ENCODE measurements at places on chromosomes 4 and X.
A peak's percentile ranks its signal among the peaks of the same experiment; 100 is the strongest.

DNA sequence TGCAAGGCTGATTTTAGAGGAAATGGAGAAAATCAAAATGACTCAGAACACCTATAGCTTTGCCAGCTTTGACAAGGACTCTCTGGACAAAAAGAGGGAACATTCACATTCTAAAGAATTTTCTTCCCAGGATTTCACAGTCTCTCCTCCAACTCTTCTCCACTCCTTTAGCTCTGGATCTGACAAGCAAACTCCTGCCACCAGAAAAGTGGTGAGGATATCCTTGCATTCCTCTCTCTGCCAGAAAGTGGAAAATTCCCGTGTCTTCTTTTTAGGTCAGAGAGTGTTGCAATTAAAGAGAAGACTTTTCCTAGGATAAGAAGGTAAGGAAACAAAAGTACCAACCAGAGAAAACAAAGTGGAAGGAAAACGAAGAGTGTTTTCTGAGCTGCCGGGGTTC lies 16.1 kb upstream of the PDGFRA start:
- no peak for DNase-seq

- no peak for DNase-seq
Measured at GRCh38 chr4:126705266-126705665, 927.5 kb upstream of the INTU start.

- DNase-seq: no peak
Measured at GRCh38 chrX:72367516-72367915, 61.8 kb upstream of the CITED1 start.

GRCh38 chr4:42914937-42915336 lies 22.4 kb downstream of the GRXCR1 start:
- DNase-seq: no peak

DNA sequence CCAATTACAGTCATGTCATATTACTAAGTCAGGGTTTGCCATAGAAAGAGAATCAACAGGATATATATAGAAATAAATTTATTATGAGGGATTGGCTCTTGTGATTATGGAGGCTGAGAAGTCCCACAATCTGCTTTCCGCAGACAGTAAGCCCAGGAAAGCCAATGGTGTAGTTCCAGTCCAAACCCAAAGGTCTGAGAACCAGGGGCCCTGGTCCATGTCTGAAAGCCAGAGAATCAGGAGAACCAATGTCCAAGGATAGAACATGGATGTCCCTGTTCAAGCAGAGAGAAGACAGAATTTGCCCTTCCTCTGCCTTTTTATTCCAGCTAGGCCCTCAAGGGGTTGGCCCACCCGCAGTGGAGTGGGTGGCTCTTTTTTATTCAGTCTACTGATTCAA lies 25.6 kb downstream of the FABP2 start:
- no peak for DNase-seq

GRCh38 chrX:96407501-96407900 lies 277.1 kb upstream of the DIAPH2 start:
- no peak for DNase-seq

DNA sequence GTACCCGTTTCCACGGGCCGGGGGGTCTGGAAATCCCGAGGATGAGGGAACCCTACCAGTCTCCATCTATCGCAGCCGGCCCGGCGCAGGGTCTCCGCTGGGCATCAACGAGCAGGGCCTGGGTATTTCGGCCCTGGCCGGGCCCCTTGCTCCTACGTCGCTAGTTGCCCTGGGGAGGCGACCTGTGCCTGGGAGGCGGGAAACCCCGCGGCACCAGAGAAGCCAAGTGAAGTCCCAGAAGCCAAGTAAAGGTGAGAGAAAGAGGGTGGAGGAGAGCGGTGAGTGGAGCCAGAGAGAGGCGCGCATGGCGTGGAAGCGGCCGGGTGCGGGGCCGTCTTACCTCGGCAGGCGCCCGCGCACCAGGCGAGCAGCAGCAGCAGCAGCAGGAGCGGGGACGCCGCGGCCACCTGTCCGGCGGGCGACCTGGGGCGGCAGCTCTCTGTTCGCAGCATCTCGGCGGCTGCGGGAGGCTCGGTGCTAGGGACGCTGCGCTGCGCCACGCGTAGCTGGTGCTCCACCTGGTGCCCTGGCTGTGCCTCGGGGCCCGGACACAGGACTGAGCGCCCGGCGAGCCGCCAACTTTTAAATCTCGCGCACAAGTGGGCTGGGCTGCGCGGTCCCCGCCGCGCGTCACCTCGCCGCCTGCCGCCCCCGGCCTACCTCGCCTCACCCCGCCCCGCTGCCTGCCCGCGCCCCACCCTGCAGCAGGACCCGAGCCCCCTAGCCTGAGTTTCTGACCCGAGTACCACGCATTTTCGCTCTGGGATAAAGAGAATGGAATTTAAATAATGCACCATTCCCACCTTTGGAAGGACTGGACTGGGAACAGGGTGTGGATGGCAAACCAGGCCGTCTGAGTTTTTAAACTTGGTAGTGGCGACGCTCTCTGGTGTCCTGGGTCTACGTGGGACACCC lies at the start of gene NMU:
TSS of gene NMU (minus strand) at position 558 of the 915 bp plus-strand sequence. CDS start at position 452, 106 bp downstream.
- peak; percentile 27 for DNase-seq

DNA sequence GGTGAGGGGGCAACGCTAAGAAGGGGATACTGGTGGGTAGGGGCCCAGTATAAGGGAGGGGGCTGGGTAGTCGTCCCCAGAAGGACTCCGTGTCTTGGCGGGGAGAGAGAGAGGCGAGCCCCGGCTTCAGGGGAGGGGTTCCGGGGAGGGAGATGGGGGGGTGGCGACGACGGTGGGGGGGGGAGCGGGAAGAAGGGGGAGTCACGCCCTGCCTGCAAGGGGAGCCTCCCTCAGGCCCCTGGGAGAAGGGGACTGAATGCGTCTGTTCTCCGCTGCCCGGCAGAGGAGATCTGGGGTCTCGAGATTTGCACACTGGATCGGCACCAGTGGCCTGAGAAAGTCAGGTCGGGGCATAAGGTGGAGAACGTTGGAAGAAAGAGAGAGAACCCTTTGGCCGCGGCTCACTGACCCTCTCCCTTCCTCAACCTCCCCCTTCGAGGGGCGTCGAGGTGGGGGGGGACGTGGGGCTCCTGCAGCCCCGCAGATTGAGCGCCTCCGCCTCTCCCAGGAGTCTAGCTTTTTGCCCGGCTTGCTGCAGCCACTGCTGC lies 609 bp upstream of the BCORL1 start:
- DNase-seq: peak; percentile 28

DNA sequence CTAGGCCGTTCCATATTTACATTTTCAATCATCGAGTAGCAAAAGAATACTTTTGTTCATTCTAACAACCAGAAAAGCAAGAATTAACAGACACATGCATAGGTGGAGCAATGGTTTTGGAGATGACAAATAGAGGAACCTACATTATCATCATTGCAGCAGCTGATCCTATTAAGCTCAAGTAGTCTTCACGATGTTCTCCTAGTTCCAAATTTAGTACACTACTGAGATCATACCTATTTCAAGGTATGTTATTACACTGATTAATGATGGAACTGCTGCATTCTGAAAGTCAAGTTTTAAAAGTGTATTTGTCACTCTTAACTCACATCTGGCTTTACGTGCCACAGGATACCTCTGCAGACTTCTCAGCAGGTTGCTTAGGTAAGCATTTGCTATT lies 87.4 kb downstream of the ADGRA3 start:
- no peak for DNase-seq

GRCh38 chr4:149248191-149248764 lies 567.4 kb downstream of the IQCM start:
- no peak for DNase-seq

- DNase-seq: no peak
Measured at GRCh38 chrX:13153796-13154195, 109.4 kb upstream of the FAM9C start.

DNA sequence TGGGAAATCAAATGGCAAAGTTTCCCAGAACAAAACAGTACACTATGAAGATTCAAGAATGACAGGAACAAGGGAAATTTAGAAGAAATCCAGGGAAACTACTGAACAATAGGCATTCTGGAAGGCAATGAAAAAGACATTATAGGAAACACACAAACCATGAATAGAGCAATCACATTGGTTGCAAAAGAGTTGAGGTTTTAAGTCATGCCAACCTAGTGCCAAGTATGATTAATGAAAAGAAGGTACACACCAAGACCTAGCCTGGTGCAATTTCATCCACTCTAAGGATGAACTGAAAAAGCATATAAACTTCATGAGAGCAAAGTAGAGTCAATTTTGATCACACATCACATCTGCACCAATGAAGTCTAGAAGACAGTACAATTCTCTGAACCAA lies 326.9 kb downstream of the PDHA2 start:
- no peak for DNase-seq

GRCh38 chr4:148680884-148681283 lies 238.7 kb upstream of the NR3C2 start:
- no peak for DNase-seq

DNA sequence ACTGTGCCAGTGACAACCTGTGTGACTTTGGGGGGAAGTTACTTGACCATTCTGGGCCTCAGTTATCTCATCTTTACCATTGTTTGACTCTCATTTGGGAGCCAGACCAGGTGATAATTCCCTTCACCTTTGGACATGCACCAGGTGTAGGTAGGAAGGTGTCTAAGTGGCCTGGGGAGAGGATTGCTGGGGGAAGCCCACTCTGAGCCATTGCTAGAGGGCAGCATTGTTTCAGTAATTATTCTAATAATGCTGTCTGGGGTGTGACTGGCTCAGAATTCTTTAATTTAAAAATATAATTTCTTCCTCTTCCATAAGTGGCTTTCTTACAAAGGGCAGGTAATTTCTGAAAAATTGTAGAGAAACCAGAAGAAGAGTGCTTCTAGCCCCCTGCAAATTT lies 104.3 kb downstream of the RTL9 start:
- DNase-seq: no peak

GRCh38 chr4:82524570-82525152 lies 37.1 kb downstream of the TMEM150C start:
- DNase-seq: no peak

DNA sequence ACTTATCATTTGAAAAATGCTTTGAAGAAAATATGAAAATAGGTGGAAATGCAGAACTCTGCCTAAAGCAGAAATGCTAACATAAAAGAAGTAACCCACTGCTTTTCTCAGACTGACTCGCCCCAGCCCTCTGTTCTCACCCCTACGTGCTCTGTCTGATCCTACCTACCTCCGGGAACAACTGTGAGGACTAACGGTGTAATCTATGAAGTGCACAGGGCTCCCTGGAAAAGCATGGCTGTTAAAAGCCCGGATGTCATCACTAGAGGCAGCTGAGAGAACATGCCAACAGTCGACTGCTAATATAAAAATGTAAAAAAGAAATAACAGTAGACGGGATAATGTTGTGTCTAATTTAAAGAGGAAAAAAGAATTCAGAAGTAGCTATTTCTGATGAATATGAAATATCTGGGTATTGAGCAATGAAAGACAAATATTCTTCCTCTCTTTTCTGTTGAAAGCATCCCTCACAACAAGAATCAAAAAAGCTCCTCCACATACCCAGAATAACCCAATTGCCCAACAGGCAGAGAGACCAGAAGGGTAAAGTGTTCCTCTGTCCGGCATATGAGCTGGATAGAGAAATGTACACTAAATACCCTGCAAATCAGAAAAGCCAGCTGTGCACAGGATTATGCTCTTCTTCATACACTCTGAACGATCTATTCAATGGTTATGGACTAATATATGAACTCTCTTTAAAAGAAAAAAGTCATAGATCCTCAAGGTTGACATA lies 130.7 kb downstream of the TSPAN5 start:
- no peak for DNase-seq

DNA sequence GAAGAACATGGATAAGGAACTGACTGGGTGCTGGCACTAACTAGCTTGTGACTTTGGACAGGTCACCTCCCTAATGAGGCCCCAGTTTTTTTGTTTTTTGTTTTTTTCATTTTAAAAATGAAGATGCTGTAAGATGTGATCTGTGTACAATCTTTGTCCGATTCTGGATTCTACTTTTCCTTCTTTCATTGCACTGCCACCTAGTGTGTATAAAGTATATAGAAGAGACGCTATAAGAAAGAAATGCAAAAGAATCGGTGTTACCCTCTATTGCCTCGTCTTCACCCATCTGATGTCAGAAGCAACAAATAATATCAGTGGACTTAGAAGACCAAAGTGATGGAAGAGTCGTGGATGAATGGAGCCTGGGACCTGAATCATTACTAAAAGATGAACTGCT lies 58.6 kb upstream of the P2RY10 start:
- DNase-seq: no peak

GRCh38 chr4:151324752-151325110 lies 674 bp downstream of the SH3D19 start:
- DNase-seq: no peak

- no peak for DNase-seq
Measured at GRCh38 chr4:100168521-100168920, 21.7 kb downstream of the DDIT4L start.

DNA sequence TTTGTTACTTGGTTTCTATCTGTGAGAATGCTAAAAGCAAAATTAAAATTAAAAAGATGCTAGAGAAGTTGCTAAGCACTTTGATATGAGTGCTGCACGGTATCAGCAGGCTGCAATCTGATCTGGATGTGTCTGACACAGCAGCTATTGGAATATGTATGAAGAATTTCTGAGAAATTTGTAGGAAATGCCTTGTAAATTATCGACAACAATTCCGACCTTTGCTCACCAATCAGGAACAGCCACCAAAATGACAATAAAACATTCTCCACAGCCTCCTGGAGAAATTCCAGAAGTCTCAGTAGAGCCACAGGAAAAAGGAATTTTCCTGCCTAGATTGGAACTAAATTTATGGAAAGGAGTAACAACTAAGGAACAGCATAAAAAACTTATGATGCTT lies 82.5 kb downstream of the TIGD2 start:
- DNase-seq: no peak

GRCh38 chr4:122666527-122667245 lies 45.8 kb upstream of the IL21 start:
- DNase-seq: no peak

- DNase-seq: no peak
Measured at GRCh38 chrX:47174376-47174775, 19.3 kb upstream of the UBA1 start.

GRCh38 chr4:47929682-47930201 lies 15.4 kb upstream of the NFXL1 start:
- DNase-seq: no peak

DNA sequence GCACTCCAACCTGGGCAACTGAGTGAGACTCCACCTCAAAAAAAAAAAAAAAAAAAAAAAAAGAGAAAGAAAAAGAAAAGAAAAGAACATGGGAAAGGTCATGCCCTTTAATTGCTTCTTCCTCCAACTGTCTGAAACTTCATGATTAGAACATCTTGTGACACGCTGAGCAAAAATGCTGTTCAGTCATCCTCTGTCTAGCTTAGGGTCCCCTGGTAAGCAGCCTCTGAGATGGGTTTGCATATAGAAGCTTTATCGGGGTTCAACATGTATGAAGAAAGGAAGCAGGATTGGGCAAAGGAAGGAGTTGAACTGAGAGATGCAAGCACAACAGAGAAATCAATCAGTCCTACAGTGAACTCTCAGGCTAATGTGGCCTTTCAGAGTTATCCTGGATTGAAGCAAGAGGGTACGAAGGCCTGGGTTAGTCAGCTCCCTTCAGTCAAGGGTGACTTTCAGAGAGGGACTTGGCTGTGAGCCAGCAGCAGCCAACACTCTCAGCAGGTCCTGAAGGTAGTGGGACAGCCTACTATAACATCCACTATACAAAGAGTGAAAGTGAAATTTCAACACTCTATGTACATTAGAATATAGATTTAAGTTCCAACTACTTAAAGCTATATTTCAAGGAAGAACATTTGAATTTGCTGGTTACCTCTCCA lies 11.4 kb downstream of the MAOB start:
- DNase-seq: no peak

Data from CD4-positive, alpha-beta T cell treated with Interleukin-17A for 4 hours (primary cell).